Glutamatergic neuron (in vitro differentiated cells): ENCODE measurements at places on chromosomes 3 and 15.
A peak's percentile ranks its signal among the peaks of the same experiment; 100 is the strongest.

DNA sequence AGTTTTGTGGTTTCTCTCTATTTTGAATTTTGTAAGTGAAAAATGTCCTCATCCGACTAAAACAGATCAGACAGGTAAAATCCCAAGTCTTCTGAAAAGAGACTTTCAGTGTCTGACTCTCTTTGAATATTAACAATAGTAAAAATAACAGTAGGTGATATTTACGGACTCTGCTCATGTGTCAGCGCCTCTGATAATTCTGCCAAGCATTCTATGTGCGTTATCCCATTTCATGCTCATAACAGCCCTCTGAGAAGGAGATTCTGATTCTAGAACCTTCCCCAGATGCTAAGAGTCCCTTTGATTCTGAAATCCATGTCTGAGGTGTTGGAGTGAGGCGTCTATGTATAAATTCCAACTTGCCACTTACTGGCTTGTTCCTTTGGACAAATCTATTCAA, 282.8 kb downstream of the FEZF2 start:
- no peak for DNase-seq
- H3K36me3 ChIP-seq = no peaks in the 10 kb centered on the region
- no peak overlapping the region for H3K4me3 ChIP-seq
- no peak overlapping the region for H3K27ac ChIP-seq
- H3K4me1 ChIP-seq = peaks cover 14% of the 10 kb centered on the region

- no peak for DNase-seq
- peaks cover 16% of the 10 kb centered on the region for H3K4me1 ChIP-seq
- H3K4me3 ChIP-seq = no peak overlapping the region
- no peaks in the 10 kb centered on the region for H3K36me3 ChIP-seq
- H3K27me3 ChIP-seq = peaks cover 6% of the 10 kb centered on the region
- peak overlapping the region; percentile 18 for H3K27ac ChIP-seq
Observed at GRCh38 chr3:14344351-14344750, 58.1 kb upstream of the SLC6A6 start.

GRCh38 chr3:74445541-74445940, 168.9 kb downstream of the CNTN3 start:
- H3K36me3 ChIP-seq = no peaks in the 10 kb centered on the region
- peaks cover 7% of the 10 kb centered on the region for H3K27me3 ChIP-seq
- H3K27ac ChIP-seq = no peak overlapping the region
- H3K4me1 ChIP-seq = peaks cover 16% of the 10 kb centered on the region
- DNase-seq = no peak

DNA sequence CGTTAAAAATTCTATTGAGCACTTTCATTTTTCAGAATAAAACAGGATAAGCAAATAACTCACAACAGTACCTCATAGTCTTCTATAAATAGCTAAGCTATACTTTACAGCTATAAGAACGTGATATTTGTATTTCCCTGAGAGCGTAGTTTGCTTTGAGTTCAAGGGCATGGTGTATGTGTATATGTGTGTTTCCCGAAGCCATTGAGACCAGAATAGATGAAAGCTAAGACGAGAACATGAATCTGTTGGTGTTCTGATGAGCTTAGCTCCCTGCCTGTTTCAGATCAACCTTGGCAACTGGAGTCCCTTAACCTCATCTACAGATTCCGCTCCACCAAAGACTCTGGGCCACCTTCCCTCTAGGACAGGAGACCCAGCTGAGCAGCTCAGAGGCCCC, 59.5 kb upstream of the MCF2L2 start:
- no peak for DNase-seq
- no peaks in the 10 kb centered on the region for H3K36me3 ChIP-seq
- no peak overlapping the region for H3K4me3 ChIP-seq
- no peaks in the 10 kb centered on the region for H3K4me1 ChIP-seq
- no peak overlapping the region for H3K27ac ChIP-seq

GRCh38 chr3:40317061-40317855, 7.8 kb downstream of the EIF1B start:
- no peak overlapping the region for H3K4me3 ChIP-seq
- H3K27me3 ChIP-seq = no peaks in the 10 kb centered on the region
- H3K36me3 ChIP-seq = no peaks in the 10 kb centered on the region
- H3K27ac ChIP-seq = no peak overlapping the region
- DNase-seq = no peak

GRCh38 chr15:47885920-47886319, 168.6 kb downstream of the SEMA6D start:
- no peaks in the 10 kb centered on the region for H3K27me3 ChIP-seq
- no peak overlapping the region for H3K4me3 ChIP-seq
- no peaks in the 10 kb centered on the region for H3K36me3 ChIP-seq
- no peak for DNase-seq
- H3K4me1 ChIP-seq = peaks cover 25% of the 10 kb centered on the region
- peak overlapping the region; percentile 85 for H3K27ac ChIP-seq

GRCh38 chr3:161295325-161295724, 74.2 kb downstream of the NMD3 start:
- no peaks in the 10 kb centered on the region for H3K27me3 ChIP-seq
- no peak overlapping the region for H3K4me3 ChIP-seq
- no peak overlapping the region for H3K27ac ChIP-seq
- no peak for DNase-seq
- H3K4me1 ChIP-seq = no peaks in the 10 kb centered on the region

- no peak overlapping the region for H3K27ac ChIP-seq
- H3K27me3 ChIP-seq = peaks cover 2% of the 10 kb centered on the region
- peaks cover 11% of the 10 kb centered on the region for H3K4me1 ChIP-seq
- DNase-seq = no peak
- no peak overlapping the region for H3K4me3 ChIP-seq
Observed at GRCh38 chr15:62105266-62105665, 38.5 kb downstream of the C2CD4A start.

GRCh38 chr3:131370935-131371687, 10.5 kb upstream of the NUDT16 start:
- H3K27ac ChIP-seq = peak overlapping the region; percentile 53
- H3K27me3 ChIP-seq = no peaks in the 10 kb centered on the region
- H3K4me3 ChIP-seq = peak overlapping the region; percentile 17
- DNase-seq = no peak
- H3K4me1 ChIP-seq = peaks cover 6% of the 10 kb centered on the region

- H3K36me3 ChIP-seq = no peaks in the 10 kb centered on the region
- H3K4me3 ChIP-seq = peak overlapping the region; percentile 93
- H3K4me1 ChIP-seq = peaks cover 21% of the 10 kb centered on the region
- no peak for DNase-seq
- H3K27ac ChIP-seq = peak overlapping the region; percentile 98
Observed at GRCh38 chr3:107432013-107432515, 54.8 kb downstream of the CCDC54 start.

- no peaks in the 10 kb centered on the region for H3K27me3 ChIP-seq
- no peak overlapping the region for H3K4me3 ChIP-seq
- no peak for DNase-seq
- no peak overlapping the region for H3K27ac ChIP-seq
Observed at GRCh38 chr3:110743984-110744383, 327.6 kb upstream of the NECTIN3 start.
